ENCODE measurements at places on chromosomes 12 and 14.

GRCh38 chr14:93969082-93969828 is 7.1 kb downstream of the ASB2 start:
- DNase-seq = no peak

- peak; percentile 44 for DNase-seq
Measured at GRCh38 chr12:51392556-51393237, 1.5 kb upstream of the GALNT6 start.

DNA sequence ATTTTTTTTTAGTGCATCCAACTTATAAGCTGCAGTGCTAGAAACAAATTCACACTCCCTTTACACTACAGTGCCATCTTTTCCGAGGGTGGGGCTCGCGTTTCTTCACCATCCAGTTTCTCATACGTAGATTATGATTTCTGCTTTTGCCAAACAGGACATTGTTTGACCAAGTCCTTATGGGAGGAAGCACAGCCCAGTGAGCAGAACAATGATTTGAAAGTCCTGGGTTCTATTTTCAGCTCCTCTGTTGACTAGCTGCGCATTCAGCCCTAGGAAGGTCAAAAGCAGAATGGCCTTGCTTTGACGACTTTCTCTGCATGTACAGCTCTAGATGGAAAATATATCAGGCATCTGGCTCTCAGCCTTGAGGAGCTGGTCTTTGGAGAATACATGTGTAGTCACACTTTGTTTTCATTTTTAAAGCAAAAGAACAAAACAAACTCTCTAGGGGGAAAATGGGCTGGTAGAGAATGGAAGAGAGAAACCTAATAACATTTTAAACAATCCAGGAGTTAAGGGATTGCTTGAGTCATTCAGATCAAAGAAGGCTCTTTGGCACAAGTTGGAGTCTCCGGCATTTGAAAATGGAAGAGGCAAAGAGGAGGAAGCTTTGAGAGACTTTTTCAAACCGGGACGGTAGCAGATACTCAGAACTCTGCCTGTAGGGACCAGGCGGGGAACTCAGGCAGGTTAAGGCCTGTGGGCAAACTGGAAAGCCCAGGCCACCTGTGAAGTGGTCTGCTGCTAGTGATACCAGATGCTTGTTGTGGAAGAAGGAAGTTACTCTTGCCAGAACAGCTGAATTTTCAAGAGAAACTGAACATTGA is 257.3 kb upstream of the PLEKHG7 start:
- peak; percentile 22 for DNase-seq

- no peak for DNase-seq
Measured at GRCh38 chr14:33930439-33930838, 20.4 kb downstream of the EGLN3 start.

GRCh38 chr14:74763803-74764531 is 851 bp downstream of the YLPM1 start:
- DNase-seq = peak; percentile 18

DNA sequence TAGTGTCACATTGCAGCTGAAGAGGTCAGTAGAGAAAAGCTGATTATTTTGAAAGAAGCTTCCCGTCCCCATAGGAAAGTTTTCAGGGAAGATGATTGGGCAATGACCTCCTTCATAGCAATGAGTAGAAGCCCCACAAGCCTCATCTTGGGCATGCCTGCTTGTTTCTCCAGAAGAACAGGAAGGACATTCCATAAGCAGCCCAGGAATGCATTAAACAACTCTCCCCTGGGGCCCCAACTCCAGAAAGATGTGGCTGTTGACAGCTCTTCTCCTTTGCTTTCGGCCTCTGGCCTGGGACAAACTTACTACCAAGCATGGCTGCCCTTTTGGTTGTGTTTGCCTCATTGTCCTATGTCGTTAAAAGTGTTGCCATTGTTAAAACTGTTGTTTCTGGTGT is 5.7 kb upstream of the VDR start:
- DNase-seq = no peak

GRCh38 chr12:120065472-120065871 is 51.1 kb downstream of the RAB35 start:
- no peak for DNase-seq

DNA sequence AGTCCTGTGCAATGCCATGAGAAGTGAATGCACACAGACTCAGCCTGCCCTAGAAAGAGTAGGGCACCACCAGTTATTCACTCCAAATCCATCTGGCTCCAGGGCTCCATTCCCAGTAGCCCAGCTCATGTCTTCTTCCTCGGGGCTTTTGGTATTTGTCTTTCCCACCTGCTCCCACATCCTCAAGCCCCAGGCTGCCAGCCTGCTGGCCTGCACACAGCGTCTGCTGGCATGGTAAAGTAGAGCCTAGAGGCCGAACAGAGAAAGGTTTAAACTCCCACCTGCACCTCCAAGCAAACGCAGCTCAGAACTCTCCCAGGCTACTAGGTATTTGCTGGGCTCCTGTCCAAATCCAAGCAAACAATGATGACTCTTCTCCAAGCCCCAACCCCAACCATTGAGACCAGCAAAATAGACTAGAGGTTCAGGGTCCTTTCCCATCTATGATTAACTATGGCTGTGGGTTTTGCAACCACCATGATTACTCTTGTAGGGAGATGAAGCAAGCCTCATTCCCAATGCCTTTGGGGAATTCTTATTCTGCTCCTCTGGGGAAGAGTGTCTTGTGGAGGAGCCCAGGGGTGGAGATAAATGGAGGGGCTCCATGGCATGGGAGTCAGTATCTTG is 5.2 kb upstream of the VDR start:
- DNase-seq = no peak

- no peak for DNase-seq
Measured at GRCh38 chr12:100114574-100114973, 28.1 kb downstream of the BLTP3B start.

- peak; percentile 41 for DNase-seq
Measured at GRCh38 chr14:21087294-21088091, 11.0 kb downstream of the ZNF219 start.

DNA sequence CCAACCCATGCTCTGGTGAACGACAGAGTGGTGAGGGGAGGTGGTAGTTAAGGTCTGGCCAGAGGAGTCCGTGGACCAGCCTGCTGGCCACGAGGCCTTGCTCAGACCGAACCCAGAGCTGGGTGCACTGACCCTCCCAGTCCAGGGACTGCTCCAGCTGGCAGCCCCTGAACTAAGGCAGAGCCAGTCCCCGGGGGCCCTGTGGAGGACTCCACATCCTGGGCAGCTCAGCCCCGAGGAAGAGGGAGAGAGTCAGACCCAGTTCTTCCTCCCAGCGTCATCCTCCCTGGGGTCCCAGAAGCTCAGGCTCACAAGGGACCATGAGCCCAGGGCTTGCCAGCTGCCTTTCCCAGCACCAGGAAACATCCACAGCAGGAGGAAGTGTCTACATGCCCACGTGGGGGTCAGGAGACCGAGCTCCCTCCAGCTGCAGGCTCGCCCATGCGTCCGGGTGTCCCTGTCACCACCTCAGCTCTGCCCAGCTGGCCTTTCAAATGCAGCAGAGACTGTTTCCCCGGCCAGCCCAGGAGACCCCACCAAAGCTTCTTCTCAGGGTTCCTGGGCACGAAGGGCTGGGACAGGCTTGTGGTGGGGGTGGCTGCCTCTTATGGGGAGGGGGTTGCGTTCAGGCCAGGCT is 194.4 kb downstream of the KIF26A start:
- DNase-seq = no peak

DNA sequence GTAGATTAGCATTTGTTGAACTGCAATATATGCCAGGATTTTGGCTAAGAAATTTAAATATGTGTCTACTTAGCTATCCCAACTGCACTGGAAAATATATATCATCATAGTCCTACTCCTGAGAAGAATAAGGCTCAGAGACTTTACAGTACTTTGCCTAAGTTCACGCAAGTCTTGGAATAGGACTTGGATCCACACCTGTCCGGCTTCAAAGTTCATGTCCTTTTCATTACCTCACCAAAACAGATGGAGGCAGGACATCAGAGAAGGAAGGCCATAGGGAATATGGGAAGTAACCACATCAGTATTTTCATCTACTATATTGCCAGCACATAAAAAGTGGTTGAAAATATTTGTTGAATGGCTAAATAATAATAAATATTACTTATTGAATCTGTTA is 358.5 kb downstream of the PRKD1 start:
- DNase-seq = no peak

DNA sequence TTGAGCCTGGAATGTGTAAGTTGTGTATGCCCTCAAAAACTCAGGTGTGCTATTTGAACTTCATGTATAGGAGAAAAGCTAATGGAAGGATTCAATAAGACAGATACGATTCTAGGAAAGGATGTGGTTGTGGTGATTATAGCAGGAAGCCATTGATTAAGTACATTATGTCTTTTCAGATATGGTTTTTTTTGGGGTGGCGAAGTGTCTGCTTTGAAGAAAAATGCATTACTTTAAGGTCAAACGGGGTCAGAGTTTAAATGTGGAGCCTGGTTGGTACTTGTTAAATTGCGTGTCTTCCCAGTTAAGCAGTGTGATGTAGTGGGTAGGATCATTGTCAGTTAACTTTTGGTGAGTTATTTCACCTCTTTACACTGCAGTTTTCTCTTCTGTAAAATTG is 13.0 kb upstream of the NUP107 start:
- no peak for DNase-seq

DNA sequence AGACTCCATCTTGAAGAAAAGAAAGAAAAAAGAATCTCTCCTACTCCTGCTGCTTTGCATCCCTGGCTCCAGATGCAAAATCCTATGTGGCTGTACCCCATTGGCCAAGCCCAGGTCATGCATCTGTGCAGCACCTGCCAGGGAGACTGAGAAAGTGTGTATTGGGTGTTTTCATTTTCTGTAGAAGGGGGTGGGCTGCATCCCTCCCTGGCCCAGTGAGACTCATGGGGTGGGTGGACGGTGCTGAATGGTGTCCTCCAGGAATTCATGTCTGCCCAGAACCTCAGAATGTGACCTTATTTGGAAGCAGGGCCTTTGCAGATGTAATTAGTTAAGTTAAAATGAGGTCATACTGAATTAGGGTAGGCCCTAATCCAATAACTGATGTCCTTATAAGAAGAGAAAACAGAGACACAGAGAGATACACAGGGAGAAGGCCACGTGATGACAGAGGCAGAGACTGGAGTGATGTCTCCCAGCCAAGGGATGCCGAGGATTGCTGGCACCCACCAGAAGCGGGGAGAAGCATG is 23.2 kb downstream of the MOAP1 start:
- DNase-seq = no peak

GRCh38 chr14:38056270-38056669 is 151.4 kb upstream of the SSTR1 start:
- no peak for DNase-seq

DNA sequence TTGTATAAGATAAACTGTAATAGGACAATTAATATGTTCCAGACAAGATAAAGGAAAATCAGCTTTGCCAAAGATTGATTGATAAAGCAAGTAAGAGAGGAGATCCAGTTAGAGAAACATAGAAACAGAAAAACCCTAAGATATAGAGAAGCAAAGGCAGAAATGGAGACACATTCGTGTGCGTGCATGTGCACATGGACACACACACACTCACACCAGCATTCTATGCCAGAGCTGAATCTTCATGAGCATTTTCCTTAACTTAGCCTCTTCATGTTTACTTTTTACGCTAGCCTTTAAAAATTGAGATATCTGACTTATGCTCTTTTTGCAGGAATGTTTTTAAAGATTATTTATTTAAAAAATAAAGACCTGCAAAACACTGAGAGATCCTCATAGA is 168.5 kb upstream of the ATP2B1 start:
- DNase-seq = no peak

- no peak for DNase-seq
Measured at GRCh38 chr12:116184763-116185162, 92.7 kb downstream of the MED13L start.

- DNase-seq = peak; percentile 63
Measured at GRCh38 chr14:50064993-50065392, 51.4 kb downstream of the VCPKMT start.

DNA sequence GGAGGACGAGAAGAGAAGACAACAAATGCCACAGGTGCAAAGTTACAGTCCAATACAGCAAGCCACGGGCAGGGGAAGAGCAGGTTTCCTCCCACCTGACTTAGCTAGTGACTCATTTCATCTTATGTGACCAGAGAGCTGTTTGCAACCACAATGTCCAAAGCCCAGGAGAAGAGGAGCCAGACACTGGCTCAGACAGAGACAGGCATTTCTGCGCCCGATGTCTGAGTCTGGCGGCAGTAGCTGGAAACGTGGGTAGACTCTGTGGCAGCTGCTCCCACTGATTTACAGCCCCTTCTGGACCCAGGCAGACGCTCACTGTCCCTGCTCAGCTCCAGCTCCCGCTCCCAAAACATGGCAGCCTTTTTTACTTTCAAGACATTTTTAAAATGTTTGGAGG is 60.0 kb downstream of the CHGA start:
- DNase-seq = no peak

- DNase-seq = no peak
Measured at GRCh38 chr12:72547573-72547972, 275.4 kb downstream of the TRHDE start.

- DNase-seq = no peak
Measured at GRCh38 chr14:26820572-26820971, 222.7 kb upstream of the NOVA1 start.

DNA sequence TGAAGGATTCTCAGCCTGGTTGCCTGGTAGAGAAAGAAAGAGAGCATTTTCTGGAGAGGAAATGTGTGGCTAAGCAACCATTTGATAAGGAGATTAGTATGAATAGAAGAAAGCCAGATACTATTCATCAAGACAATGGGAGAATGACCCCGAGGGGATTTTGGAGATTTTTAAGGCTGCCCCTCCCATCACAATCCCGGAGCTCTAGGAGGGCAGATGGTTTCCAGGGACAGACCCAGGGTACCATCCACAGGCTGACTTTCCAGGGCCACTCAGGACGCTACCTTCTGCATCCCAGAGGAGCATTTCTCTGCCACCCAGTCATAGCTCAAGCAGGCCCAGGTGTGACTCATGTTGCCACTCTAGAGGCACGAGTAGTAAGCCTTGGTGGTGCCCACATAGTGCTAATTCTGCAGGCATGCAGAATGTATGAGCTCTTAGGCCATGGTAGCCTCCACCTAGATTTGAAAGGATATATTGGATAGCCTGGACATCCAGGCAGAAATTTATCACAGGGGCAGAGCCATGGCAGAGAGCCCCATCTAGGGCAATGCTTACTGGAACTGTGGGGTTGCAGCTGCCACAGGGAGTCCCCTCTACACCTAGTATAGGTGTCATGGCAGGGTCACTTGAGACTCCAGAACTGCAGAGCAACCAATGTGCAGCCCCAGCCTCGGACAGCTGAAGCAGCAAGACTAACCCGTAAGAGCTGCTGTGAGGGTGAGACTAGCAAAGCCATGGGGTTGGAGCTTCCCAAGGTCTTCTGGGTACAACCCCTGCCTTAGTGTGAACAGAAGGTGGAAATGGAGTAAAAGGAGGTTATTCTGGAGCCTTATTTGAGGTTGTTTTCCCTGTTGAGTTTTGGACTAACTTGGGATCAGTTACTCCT is 366.0 kb downstream of the ZFP36L1 start:
- no peak for DNase-seq

DNA sequence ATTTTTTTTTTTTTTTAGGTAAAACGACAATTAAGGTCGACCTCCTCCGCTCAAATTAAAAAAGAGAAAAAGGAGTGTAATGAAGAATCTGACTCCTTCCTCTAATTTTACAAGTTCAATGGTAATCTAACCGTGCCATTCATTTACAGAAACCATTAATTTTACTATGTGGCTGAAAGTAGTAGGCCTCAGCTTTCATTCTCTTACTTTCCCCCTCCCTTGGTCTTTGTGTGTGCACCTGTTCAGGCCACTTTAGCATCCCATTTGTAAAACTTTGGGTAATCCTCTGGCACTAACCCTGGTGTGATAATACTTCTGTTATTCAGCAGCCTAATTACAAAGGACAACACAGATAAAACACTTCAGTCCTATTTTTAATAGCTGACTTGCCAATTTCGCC is 128.1 kb downstream of the ASCL1 start:
- DNase-seq = no peak

Measured in stimulated activated naive CD8-positive, alpha-beta T cell treated with anti-CD3 and anti-CD28 coated beads, Interleukin-15, Interleukin-2, amounts not matched to agents 100 U/mL and 50 U/mL, for 24 hours (primary cell).